Stimulated activated CD8-positive, alpha-beta memory T cell treated with anti-CD3 and anti-CD28 coated beads, Interleukin-2, amount 100 ng/mL, for 1 hour (primary cell): ENCODE measurements at places on chromosomes 3 and 15.

GRCh38 chr15:95620934-95621579 lies 709.4 kb upstream of the NR2F2 start:
- no peak for DNase-seq

DNA sequence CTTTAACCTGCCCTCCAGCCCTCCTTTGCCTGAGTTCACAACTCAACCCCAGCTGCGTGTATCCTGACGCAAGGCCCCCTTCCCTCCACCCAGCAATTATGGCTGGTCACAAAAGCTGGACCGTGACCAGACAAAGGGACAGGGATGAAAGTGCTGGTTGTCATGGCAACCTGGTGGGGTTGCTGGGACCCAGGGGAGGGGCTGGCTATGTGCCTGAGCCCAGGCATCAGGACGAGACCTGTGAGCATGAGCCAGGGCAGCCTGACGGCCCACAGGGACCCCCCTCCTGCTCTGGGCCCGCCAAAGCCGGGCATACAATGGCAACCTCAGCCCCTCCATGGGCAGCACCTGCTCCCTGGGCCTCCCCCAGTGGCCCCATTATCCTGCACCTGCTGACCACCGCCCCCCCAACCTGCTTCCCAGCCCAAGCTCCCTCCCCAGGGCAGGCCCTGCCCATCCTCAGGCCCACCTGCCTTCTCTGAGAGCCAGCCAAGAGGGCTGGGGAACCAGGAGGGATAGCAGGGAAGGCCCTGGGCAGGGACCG lies 4.5 kb upstream of the DNAH1 start:
- DNase-seq: no peak

GRCh38 chr3:187999821-188000220 lies 154.1 kb upstream of the LPP start:
- no peak for DNase-seq

DNA sequence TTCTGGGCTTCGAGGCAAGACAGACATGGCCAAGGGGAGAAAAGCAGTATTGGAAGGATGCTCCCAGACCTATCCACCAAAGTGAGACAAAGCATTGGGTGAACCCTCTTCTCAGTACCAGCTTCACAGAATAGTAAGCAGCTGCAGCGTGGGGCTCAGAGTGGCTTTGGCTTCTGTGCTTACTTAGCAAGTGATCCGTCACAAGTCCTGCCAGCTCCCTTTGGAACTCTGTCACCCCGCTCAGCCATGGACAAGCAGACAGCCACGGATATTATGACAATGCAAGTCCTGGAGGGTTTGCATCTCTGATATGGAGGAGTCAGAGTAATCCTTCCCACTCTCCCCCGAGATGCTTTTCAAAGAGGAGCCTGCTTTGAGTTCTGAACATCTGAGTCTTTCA lies 90.8 kb downstream of the SLCO3A1 start:
- no peak for DNase-seq

- no peak for DNase-seq
These were observed 611.3 kb downstream of the SI start for GRCh38 chr3:164467007-164467406.

DNA sequence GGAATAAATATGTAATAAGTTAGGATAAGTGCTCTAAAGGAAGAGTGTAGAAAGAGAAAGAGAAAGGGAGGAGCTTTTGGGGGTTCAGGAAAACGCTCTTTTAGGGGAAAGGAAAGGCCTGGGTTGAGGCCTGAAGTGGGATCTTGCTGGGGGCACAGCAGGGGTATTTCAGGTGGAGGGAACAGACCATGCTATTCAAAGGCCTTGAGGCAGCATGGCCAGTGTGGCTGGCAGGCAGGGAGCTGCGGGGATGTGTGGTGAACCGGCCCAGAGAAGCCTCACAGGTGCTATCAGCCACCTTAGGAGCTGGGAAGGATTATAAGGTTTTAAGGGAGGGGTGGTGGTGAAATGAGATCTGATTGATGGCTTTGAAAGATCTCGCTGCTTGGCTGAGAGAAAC lies 66.6 kb downstream of the LINGO1 start:
- no peak for DNase-seq

DNA sequence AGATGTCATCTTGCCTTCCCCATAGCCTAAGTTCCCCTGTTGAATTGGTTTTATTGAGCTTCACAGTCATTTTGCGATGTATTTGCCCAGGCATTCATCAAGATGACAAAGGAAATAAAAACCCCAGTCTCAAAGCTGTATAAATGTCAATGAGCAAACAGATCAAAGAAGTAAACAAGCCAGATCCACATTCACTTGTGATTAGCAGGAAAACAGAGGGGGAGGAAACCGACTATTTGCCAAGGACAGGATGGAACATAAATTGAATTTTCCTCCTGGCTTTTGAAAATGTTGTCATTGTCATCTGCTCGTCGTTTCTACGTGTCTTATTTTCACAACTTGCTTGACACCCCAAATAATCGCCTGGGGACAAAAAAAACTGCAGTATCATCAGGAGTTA lies 83.5 kb downstream of the SV2B start:
- no peak for DNase-seq

DNA sequence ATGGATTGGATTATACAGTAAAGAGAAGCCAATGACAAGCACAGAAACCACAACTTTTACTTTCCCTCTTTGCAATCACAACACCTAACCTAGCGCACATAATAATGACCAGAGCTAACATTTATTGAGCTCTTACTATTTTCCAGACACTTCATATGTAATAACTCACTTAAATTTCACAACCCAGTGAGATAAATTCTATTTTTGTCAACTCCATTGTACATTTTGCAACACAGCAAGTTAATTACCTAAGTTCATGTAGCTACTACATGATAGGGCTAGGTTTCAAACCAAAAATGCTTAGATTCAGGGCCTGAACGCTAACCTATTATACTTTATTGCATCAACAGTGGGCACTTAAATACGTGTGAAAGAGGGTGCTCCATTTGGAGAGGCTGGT lies 89.5 kb downstream of the GADL1 start:
- no peak for DNase-seq

DNA sequence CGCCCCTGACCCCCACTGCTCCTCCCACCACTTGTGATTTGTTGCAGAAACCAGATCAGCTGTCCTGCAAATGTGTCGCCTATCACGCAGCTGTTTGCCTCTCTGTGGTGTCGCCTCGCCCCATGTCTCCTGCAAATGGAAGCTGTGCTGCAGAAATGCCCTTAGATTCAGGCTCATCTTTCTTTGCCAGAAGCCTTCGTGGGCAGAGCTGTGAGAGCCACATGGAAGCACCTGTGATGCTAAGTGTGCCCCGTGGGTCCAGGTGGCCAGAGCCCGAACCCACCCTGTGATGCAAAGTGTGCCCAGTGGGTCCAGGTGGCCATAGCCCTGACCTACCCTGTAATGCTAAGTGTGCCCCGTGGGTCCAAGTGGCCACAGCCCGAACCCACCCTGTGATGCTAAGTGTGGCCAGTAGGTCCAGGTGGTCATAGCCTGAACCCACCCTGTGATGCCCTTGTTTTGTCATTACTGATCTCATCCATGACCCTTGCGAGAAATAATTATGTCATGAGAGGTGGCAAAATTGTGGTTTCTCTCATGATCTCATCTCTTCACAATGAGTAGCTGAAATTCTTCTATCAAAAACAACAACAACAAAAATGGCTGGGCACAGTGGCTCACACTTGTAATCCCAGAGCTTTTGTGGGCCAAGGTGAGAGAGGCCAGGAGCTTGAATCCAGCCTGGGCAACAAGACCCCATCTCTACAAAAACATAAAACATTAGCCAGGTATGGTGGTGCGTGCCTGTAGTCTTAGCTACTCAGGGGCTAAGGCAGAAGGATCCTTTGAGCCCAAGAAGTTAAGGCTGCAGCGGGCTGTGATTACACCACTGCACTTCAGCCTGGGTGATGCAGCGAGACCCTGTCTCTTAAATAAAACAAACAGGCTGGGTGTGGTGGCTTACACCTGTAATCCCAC lies 187.4 kb downstream of the GOLGA6L6 start:
- no peak for DNase-seq

GRCh38 chr3:145900056-145900829 lies 260.7 kb downstream of the PLOD2 start:
- no peak for DNase-seq

DNA sequence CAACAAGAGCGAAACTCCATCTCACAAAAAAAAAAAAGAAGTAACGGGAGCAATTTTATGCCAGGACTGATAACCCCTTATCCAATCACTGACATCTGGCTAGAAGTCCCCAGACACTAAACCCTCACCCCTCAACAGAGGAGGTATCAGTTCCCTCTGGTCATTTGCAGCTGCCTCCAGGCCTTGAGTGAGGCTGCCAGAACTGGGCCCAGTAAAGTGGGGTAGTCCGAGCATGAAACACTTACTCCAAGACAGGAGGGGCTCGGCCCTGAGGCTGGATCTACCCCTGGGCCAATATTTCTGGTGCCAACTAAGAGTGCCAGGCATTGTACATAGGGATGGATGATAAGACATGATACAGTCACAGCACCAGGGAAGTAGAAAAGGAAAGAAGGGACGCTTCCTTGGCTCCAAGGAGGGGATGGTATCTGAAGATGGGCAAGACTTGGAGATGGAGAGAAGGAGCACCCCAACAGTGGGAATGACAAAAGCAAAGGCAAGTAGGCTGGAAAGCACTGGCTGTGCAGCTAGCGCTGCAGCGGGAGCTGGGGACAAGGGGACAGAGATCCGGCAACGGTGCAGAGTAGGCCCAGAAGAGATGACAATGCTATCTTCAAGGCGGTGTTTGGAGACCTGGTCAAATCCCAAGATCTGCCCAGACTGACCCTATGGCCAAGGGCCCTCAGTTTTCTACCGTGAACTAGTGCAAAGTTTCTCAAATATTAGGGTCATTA lies 2.2 kb downstream of the XXYLT1 start:
- no peak for DNase-seq

DNA sequence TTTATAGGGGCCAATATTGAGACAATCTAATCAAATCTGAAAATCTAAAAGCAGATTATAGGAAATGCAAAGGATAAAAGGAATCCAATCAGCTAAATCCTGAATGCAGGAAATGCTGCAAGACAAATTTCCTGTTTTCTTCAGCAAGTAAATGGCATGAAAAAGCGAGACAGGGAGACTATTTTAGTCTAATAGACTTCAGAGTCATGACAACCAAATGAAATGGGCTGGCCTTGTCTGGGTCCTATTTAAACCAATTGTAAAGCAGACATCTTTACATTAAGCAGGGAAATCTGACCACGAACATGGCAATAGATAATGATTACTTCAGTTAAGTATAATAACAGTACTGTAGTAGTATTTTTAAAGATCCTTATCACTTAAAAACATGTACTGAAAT lies 2.1 kb downstream of the DBR1 start:
- no peak for DNase-seq

DNA sequence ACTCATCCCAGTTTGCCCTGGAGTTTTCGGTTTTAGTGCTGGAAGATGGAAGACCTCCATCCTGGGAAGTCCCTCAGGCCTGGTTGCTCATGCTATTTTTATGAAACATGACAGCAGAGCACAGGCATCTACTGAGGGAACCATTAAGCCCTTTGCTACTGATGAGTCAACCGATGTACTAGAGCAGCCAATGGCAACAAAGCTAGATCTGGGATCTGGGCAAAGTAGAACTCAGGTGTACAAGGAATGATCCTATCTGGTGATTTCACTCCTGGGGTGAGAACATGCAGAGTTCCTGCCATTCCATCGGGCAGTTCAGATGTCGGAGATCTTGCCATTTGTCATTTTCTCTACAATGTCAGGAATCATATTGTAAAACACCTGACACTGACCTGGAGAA lies 166.2 kb upstream of the NSMCE3 start:
- no peak for DNase-seq

- no peak for DNase-seq
These were observed 447.4 kb upstream of the PROK2 start for GRCh38 chr3:72232331-72232730.

GRCh38 chr3:17088602-17089313 lies 204.0 kb downstream of the PLCL2 start:
- DNase-seq: peak; percentile 29

DNA sequence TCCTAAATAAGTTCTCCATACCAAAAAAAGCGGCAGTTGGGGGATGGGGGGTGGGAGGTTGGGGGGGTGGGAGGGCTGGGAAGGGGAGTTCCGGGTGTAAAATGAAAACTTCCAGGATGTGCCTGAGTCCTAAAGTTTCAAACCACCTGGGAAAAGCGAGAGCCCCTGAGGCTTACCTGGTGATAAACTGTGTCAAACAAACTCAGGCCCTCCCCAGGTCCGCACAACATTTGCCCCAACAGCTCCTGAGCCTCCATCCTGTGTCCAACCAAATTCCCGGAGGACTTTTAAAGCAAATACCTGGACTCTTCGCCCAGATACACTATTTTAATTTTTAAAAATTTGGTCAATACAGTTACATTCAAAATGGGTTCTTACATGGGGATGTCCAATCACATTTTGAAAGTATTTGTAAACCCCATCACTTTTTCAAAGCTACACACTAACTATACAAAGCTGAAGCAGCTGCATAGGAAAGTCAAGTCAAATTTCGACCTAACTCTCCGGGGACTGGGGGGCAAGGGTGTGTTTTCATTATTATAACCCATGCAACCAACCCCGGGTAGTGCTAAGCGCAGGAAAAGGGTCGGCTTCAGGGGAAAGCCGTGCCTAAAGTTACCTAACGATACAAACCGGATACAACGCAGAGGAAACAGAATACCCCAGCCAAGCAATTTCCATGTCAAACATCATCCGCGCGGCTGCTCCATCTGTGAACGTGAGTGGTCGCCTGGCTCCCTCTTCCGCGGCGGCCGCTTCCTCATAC lies 685 bp upstream of the FOXB1 start:
- DNase-seq: no peak

GRCh38 chr3:102225407-102226132 lies 209.2 kb upstream of the ZPLD1 start:
- DNase-seq: no peak

DNA sequence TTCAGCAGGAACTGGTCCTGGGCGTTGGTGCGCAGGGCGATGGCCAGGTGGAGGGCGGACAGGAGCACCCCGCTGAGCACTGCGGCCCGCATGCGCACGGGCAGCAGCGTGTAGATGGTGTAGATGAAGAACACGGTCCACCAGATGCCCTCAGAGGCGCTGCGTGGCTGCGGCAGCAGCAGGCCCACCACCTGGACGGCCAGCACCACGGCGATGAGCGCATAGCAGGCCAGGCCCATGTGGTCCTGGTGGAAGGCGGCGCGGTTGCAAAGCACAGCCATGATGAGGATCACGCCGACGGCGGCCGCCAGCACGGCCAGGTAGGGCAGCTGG lies 1.5 kb downstream of the ADCY5 start:
- DNase-seq: no peak

DNA sequence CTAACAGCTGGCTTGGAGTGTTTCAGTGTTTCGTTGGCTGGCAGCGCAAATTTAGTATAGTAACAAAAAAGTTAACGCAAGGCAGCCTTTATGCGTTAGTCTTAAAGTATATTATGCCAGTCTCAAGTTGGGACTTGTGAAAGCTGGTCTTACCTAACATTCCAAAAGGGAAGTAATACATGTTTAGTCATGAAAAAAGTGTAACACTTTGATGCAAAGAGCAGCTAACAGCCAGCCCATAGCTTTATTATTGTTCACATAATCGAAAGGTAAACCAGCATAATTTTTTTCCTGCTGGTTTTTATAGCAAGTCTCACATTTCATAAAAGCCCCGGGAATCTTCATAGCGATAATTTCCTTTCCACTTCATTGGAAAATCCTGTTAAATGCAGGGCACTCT lies 2.4 kb upstream of the GPR87 start:
- DNase-seq: no peak
